ENCODE measurements at places on chromosomes 2 and 18. TPM values are rescaled to one million over a fixed set of nuclear protein-coding genes. Genes with fewer than 3 reads are reported as not detected.

- no peak overlapping the region for H3K4me3 ChIP-seq
- no peak overlapping the region for H3K27ac ChIP-seq
- no peak for DNase-seq
- no peaks in the 10 kb centered on the region for H3K36me3 ChIP-seq
- peaks cover 3% of the 10 kb centered on the region for H3K27me3 ChIP-seq
- H3K4me1 ChIP-seq, result no peaks in the 10 kb centered on the region
These were observed 135.9 kb downstream of the ABCA12 start for GRCh38 chr2:215002500-215002899.

DNA sequence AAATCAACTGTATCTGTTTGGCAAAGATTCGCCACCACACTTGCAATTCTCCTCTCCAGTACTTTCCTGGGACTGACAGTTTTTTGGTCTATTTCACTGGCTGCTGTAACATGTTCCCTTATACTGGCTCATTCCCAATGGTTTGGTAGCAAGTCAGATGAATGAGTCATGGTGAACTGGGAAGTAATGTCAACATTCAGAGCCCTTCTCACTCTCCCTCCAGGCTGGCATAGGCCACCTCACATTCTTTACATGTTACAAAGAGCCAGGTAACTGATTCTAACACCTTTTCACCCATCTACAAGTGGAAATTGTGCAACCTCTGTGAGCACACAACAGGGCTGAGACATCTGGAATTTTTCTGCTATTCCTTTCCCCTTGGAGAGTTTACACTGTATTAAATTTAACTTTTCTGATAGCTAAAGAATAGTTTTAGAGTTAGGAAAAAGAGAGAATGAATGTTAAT is 111.3 kb upstream of the TLK1 start:
- H3K27ac ChIP-seq, result no peak overlapping the region
- H3K4me3 ChIP-seq, result no peak overlapping the region
- no peaks in the 10 kb centered on the region for H3K4me1 ChIP-seq
- peaks cover 4% of the 10 kb centered on the region for H3K36me3 ChIP-seq

DNA sequence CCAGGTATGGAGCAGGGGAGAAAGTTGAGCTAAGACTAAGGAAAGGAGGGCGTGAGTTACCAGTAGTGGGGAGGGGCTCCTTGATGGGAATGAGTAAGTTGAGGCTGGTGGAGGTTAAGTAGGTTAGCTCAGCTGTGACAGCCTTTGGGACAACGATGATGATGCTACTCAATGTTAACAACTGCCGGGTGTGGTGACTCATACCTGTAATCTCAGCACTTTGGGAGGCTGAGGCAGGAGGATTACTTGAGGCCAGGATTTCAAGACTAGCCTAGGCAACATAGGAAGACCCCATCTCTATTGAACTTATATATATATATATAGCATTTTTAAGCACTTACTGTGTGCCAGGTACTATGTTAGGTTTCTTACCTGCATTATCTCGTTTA is 48.4 kb downstream of the HK2 start:
- peaks cover 37% of the 10 kb centered on the region for H3K36me3 ChIP-seq
- no peaks in the 10 kb centered on the region for H3K27me3 ChIP-seq
- DNase-seq, result no peak
- H3K4me1 ChIP-seq, result peaks cover 5% of the 10 kb centered on the region

- no peak overlapping the region for H3K4me3 ChIP-seq
- no peak for DNase-seq
- H3K27ac ChIP-seq, result no peak overlapping the region
- H3K27me3 ChIP-seq, result peaks cover 4% of the 10 kb centered on the region
- peaks cover 19% of the 10 kb centered on the region for H3K4me1 ChIP-seq
These were observed 4.4 kb upstream of the SEMA4C start for GRCh38 chr2:96874198-96874831.

- H3K36me3 ChIP-seq, result peaks cover 3% of the 10 kb centered on the region
- peaks cover 4% of the 10 kb centered on the region for H3K27me3 ChIP-seq
- H3K4me3 ChIP-seq, result no peak overlapping the region
- H3K27ac ChIP-seq, result no peak overlapping the region
- DNase-seq, result no peak
These were observed 29.1 kb downstream of the ZEB2 start for GRCh38 chr2:144490857-144491256.

- peaks cover 16% of the 10 kb centered on the region for H3K36me3 ChIP-seq
- H3K4me3 ChIP-seq, result peak overlapping the region; percentile 8
These were observed 70.1 kb downstream of the OXER1 start for GRCh38 chr2:42693688-42694479.

GRCh38 chr2:39623917-39624316 is 41.8 kb upstream of the TMEM178A start:
- H3K36me3 ChIP-seq, result no peaks in the 10 kb centered on the region
- no peak overlapping the region for H3K4me3 ChIP-seq
- H3K27me3 ChIP-seq, result peaks cover 8% of the 10 kb centered on the region
- DNase-seq, result no peak

Gene ADD2
- 20.9 TPM for total RNA-seq

Gene RAB12
- total RNA-seq, result 20.2 TPM

Gene STARD6
- not detected for total RNA-seq

Gene RSAD2
- total RNA-seq, result 104 TPM

Gene CHRND
- total RNA-seq, result not detected

Gene EFR3B
- 0.11 TPM for total RNA-seq

Gene CHRNA1
- total RNA-seq, result not detected

Gene REG1A
- total RNA-seq, result not detected
